ENCODE measurements at places on chromosomes 5 and 9.

GRCh38 chr5:165723931-165724330 lies 2218.5 kb downstream of the MAT2B start:
- DNase-seq: no peak

DNA sequence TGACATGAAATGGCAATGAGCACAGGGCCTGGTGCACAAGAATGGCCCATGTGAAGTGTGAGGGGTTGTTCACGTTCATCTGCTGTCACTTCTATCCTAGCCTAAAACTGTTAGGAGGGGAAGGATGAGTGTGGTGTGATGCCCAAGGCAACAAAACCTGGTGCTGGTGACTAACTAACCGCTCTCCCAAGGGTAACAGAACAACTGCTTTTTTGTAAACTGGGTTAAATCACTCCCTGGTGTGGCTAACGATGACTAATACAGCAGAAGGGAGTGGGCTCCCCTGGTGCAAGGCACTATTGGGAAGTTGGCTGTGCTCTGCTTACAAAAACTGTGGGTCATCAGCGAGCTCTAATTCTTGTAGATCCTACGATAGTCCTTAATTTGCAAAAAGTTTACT lies 103.2 kb upstream of the VCAN start:
- no peak for DNase-seq

- no peak for DNase-seq
These were observed 95.4 kb upstream of the ANXA1 start for GRCh38 chr9:73056245-73056644.

GRCh38 chr5:171776770-171777759 lies 8.6 kb upstream of the SMIM23 start:
- no peak for DNase-seq

GRCh38 chr5:109759306-109759705 lies 69.6 kb downstream of the MAN2A1 start:
- DNase-seq: no peak

GRCh38 chr5:1037123-1037670 lies 28.6 kb downstream of the NKD2 start:
- peak; percentile 48 for DNase-seq

- no peak for DNase-seq
These were observed 220.9 kb downstream of the IRX2 start for GRCh38 chr5:2530609-2531008.

GRCh38 chr5:141363952-141364660 lies at the start of gene PCDHGA5:
TSS of gene PCDHGA5 (plus strand) at chr5:141364162. CDS start at chr5:141364331, 169 bp downstream.
- no peak for DNase-seq

GRCh38 chr5:62575489-62575888 lies 3.1 kb upstream of the LRRC70 start:
- DNase-seq: no peak

DNA sequence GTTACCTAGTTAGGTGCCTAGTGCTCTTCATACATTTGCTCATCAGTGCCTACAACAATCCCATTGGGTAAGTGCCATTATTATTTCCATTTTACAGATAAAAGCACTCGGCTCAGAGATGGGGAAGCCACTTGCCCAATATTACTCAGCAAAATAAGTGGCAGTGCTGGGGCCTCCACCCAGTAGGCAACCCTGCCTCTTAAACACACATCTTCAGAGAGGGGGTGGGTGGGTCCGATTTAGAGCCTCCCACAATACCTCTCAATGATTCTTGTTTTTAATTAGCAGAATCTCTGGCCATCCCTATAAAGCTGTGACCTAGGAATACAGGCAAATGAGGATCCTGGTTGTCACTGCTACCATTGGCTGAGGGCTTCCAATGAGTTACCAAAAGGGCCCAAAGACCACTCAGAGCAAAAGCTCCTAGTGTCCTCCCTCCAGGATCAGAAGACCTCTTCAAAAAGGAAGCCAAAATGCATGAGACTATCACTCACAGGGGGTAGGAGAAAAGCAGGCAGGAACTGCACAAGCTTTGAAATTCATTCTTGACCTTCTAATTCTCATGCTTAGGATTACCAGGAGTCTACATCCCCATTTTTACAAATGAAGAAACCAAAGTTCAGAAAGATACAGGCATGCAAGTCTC lies 36.1 kb upstream of the UBE2D2 start:
- DNase-seq: no peak

DNA sequence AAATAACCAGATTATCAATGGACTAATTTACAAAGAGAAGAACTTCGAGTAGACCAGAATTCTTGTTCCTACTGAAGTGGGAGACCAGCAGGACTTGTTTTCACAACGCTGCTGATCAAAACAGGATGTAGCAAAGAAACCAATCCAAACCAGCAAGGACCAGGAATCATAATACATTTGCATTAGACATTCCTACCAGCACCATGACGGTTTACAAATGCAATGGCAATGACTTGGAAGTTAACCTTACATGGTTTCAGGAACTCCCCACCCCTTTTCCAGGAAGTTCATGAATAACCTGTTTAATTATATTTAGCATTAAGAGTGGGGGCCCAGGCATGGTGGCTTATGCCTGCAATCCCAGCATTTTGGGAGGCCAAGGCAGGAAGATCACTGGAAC lies 100.0 kb downstream of the LPAR1 start:
- DNase-seq: no peak

GRCh38 chr5:115480271-115480670 lies 64.3 kb downstream of the FEM1C start:
- DNase-seq: no peak

- no peak for DNase-seq
These were observed 115.2 kb downstream of the SPOCK1 start for GRCh38 chr5:137383909-137384308.

DNA sequence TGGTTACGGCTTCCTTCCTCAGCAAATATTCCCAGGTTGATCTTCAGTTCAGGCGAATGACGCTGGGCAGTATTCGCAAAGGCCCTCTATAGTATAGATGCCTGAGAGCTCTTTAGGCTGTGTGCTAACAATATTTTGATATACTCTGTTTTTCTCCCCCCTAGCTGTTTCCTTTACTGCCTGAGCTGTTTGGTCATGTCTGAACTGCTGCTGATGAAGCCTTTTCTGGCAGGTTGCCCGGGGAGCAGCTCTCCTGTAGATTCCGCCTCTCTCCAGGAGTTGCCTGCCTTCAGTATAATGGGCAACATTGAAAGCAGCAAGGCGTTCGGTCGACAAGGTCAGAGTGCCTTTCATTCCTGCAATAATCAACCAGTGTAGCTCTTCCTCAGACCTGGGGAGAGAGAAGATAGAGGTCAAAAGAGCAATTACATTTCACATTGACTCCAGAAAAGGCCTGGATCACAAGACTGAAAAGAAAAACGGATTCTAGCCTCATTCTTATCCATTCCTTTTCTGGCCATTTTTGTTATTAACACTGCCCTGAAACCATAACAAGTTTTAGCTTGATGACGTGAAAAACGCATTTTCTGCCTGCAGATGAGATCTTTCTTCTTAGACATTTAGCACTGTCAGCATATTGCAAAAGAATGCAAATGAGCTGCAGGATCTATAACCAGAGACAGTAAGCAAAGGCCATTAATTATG lies 60.1 kb upstream of the ZNF608 start:
- peak; percentile 80 for DNase-seq

- DNase-seq: no peak
These were observed 153.1 kb downstream of the TTC39B start for GRCh38 chr9:15153961-15154360.

DNA sequence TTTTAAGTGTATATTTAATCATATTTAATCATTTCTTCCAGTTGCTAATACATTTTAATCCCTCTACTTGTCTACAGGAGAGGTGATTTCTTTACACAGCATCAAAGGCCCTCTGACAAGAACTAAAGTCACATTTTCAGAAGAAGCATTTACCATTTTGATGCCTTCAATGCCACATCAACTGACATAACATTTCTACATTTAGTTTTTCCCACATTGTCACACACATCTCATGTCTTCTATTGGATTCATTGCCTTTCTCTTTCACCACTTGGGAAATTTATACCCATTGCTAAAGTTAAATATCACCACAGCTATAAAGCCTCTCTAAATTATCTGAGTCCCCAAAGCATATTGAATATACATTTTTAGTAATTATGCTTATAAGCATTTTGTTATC lies 1907.5 kb upstream of the CDH9 start:
- DNase-seq: no peak

- DNase-seq: no peak
These were observed 289.7 kb upstream of the TMEM161B start for GRCh38 chr5:88558366-88558765.

- no peak for DNase-seq
These were observed 831.5 kb downstream of the MAT2B start for GRCh38 chr5:164336906-164337305.

GRCh38 chr5:43704243-43704642 lies 101.3 kb downstream of the NNT start:
- DNase-seq: no peak

- peak; percentile 87 for DNase-seq
These were observed 190.4 kb downstream of the EPB41L4A start for GRCh38 chr5:112228667-112229066.

DNA sequence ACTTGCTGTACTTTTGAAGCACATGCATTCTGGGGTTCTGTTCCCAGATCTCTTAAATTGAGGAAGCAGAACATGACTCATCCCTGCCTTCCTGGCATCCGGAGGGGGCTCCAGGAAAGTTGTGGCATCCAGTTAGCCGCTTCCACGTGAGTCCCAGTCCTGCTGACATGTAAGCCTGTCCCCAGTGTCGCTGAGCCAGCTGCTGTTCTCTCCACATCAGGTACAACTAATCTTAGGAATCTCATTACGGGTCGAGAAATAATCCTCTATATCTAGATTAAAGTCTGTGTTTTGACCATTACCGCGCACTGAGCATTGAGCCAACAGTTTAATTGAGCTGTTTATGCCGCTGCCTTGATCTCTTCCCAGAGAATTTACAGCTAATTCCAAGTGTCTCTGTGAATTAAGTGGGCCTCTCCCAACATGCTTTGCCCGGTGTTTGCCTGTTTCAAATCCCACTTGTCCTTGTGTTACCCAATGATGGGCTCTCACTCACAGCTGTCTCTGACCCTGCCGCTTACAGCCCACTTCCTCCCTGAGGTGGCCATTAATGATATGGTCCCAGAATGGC lies 10.5 kb upstream of the SHB start:
- no peak for DNase-seq

- no peak for DNase-seq
These were observed 69.6 kb upstream of the LRRTM2 start for GRCh38 chr5:138944527-138945322.

DNA sequence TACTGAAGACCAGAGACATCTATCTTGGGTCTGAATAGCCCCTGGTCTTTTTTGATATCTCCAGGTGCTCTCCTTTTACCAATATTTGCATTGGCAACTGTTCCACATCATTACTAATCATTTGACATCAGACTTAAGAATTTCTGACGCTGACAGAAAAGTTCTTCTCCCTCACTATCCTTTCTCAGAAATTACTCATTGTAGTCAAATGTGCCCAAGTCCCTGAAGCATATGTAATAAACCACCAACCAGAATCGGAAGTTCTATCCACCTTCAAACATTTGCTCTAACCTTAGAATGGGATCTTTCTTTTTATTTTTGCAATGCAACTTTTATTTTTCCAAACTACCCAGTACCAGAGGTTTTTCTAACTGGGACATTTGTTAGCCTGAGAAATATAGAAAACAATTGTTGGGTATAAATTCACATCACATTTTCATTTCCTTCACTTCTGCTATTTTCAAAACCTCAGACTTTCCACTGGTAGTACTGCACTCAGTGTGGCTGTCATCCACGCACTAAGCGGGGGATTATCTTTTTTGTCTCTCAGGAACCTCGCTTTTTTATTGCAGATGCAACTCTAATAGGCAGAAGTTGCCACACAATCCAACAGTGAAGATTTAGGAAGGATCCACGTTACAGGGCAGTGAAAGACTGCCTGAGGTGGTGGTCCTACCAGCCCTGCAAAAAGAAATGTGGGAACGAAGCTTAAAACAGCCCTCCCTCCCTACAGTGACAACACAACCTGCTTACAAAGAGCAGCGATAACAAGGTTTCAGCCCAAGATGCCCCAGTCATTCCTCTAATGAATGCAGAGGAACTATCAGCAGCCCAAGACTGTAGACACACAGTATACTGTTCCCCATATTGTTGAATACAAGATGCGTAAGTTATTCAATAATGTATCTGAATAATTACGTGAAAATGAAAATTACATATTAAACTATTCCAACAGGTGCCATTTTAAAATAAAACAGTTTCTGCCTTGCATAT lies 201.2 kb downstream of the EBF1 start:
- no peak for DNase-seq

GRCh38 chr5:25091921-25092320 lies 447.1 kb upstream of the CDH10 start:
- DNase-seq: no peak

- no peak for DNase-seq
These were observed 8.9 kb upstream of the AKNA start for GRCh38 chr9:114396558-114397218.

DNA sequence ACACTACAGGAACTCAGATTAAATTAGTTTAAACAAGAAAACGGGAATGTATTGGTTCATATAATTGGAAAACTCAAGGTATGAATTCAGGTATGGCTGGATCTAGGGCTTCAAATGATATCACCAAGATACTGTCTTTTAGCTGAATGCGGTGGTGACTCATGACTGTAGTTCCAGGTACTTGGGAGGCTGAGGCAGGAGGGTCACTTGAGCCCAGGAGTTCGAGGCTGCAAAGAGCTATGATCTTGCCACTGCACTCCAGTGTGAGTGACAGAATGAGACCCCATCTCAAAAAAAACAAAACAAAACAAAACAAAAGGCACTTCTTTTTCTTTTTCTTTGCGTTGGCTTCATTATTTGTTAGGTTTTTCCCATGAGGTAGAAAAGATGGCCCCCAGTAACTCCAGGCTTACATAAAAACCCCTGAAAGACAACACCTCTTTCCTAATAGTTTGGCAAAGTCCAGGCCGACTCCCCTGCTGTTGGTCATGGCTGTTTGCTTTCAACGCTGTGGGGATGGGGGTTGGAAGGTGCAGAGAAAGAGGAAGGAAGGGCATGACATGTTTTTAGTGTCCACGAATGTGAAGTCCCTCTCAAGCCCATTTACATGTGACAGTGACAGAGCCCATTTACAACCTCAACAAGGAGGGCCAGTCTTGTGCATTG lies 39.8 kb upstream of the CRB2 start:
- no peak for DNase-seq

DNA sequence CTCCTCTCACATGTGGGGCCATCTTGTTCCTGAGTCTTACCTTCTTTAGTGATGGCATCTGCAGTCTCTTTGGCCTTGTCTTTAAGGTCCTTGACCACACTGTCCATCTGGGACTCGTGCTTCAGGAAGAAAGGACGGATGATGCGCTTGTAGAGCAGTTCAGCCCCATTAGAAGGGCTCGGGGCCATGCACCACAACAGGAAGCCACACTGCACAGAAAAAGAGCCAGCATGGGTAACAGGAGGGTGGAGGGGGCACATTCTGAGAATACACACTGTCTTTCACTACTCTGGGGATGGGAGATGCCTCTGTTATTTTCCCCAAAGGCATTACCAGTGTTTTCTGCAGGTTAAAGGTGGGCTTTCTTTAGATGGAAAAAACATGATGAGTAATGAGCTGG lies 25.9 kb downstream of the SRP19 start:
- no peak for DNase-seq

DNA sequence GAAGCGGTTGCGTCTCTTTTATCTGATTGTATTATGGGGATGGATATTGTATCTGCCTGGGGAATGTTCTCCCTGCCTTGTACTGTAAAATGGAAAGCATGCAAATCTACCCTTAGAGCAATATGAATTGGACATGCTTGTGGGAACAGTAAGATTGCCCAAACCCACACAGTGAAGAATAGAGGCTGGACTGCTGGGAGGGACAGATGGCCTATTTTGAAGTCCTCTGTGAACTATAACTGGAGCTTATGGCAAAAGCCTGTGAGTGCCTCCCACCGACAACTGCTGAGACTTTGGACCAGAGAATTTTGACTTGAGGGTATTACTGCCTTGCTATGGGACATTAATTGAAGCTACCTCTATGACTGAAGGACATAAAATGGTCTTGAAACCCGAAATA lies 168.9 kb downstream of the ERCC6L2 start:
- DNase-seq: no peak

Measured in Right ventricle myocardium inferior (tissue), 1 donor.